ENCODE measurements at places on chromosomes 4 and X. TPM values are rescaled to one million over a fixed set of nuclear protein-coding genes. Genes with fewer than 3 reads are reported as not detected.

Gene ADH1C
- total RNA-seq = 2.5 TPM

Gene TLR1
- total RNA-seq = 11.0 TPM

Gene ZNF711
- 69.8 TPM for total RNA-seq

DNA sequence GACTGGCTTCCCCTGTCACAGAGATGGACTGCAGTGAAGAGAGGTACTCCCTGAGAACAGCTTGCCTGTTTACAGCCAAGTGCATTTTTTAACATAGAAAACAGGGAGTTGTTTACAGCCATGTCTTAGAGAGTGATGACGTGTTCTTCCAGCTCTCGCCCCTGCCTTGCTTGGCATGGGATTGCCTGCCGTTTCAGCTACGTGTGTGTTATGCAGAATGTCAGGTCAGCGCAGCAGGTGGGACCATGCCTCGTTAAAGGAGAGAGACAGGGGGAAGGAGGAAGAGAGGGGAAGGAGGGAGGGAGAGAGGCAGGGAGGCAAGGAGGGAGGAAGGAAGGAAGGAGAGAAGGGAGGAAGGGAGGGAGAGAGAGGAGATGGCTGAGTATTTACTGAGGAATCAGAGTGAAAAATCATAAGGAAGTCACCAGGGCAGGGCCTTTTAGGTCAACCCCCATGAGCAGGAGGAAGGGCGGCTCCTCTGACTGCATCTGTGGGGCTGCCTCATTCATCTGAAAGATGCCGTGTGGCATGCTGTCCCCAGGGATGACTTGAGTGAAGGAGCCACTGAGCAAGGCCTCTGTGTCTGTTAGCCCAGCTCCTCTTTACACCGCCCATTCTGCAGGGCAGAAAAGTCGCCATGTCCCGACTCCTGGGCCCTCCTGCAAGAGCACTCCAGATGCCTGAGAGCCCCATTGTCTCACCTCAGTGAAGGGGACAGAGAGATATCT lies 139.7 kb upstream of the PSAPL1 start:
- DNase-seq = peak; percentile 76

DNA sequence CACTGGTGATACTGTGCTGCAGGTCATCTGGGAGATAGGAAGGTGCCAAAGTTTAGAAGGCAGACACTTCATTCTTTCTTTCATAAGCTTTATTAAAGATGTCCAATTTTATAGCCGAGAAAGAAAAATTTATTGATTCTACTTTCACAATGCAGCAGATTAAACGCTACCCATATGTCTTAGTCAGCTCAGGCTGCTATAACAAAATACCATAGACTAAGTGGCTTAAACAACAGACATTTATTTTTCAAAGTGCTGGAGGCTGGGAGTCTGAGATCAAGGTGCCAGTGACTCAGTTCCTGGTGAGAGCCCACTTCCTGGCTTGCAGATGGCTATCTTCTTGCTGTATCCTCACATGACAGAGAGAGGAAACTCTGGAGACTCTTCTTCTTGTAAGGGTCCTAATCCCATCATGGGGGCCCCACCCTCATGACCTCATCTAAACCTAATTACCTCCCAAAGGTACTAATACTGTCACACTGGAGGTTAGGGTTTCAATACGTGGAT lies 33.4 kb upstream of the KLHL34 start:
- DNase-seq = no peak

DNA sequence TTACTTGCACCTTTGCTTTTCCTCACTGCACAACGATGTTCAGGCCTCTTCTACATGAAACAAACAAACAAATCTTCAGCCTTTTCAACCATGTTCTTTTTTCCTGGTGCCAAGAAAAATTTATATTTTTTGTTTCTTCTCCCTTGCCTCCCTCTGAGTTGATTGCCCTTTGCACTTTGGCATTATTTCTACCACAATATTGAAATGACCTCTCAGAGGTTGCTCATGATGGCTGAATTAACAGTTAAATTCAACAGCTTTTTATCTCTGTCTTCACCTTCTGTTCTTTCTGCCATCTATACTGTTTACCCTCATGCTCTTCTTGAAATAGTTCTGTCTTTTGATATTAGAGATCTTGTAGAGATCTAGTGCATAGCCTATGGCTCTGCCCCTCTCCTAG lies 308.9 kb downstream of the ARHGAP24 start:
- no peak for DNase-seq

DNA sequence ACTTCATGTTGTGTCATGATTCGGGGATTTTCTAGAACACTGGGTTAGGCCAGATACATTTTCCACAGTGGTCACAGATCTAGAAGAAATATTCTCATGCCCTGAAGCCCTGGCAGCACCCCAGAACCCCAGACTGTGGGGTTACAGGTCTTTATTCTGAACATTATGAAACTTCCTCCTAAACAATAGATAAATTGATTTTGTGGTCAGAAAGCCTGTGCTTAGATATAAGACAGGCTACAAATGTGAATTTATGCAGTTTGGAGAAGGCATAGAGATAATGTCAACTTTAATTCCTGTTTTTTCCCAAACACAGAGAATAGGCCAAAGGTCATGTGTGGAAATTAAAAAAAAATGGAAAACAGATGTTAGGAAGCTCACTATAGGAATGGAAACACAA lies 492.9 kb downstream of the SPRY1 start:
- DNase-seq = no peak

DNA sequence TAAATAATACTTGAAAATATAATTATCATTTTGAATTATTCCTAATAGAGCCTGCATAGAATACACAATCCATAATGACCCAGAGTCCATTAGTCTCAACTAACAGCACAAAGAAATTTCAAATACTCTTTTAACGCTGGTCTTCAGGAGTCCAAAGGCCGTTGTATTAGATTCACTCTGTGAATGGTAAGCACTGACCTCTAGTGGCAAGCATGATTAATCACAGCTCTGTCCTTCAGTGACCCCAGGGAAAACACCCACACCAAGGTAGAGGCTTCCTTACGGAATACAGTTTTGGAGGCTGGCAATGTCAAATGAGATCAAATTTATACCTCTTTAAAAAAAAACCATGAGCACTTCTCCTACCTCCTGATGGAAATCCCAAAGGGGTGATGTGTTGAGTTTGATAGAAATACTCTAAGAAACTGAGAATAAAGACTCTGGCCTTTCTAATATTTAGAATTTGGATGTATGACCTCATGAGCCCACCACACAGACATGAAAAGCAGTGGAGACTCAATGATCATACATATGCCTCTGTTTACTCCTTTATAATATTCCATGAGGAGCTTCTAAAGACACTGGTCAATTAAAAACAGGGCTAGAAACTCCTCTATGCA lies 147.2 kb upstream of the DKK2 start:
- peak; percentile 72 for DNase-seq

GRCh38 chr4:184475498-184475897 lies 1.1 kb upstream of the IRF2 start:
- no peak for DNase-seq

DNA sequence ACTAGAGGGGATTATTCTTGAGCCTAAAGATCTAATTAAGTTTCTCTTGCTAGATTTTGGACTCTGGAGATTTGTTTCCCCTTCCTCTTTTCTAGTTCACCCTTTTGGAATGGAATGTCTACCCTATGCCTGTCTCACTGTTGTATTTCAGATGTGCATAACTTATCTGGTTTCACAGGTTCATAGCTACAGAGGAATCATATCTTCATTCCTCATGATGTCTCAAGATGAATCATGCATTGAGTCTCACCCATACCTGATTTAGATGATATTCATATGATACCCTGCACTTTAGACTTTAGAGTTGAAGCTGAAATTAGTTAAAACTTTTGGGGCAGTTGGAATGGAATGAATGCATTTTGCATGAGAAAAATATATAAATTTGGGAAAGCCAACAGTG lies 246.7 kb downstream of the HS3ST1 start:
- no peak for DNase-seq

GRCh38 chr4:70754990-70755688 lies 33.4 kb downstream of the RUFY3 start:
- no peak for DNase-seq

- DNase-seq = no peak
These were observed 17.0 kb upstream of the CCKAR start for GRCh38 chr4:26507286-26507685.
